ENCODE measurements at places on chromosomes 5 and 9. TPM values are rescaled to one million over a fixed set of nuclear protein-coding genes. Genes with fewer than 3 reads are reported as not detected.

The ELOVL7 gene
- 0.21 TPM for polyA plus RNA-seq

GRCh38 chr5:122076669-122077365 lies 1.2 kb downstream of the LOX start:
- peak; percentile 91 for DNase-seq

The STX17 gene
- polyA plus RNA-seq, result 11.2 TPM

DNA sequence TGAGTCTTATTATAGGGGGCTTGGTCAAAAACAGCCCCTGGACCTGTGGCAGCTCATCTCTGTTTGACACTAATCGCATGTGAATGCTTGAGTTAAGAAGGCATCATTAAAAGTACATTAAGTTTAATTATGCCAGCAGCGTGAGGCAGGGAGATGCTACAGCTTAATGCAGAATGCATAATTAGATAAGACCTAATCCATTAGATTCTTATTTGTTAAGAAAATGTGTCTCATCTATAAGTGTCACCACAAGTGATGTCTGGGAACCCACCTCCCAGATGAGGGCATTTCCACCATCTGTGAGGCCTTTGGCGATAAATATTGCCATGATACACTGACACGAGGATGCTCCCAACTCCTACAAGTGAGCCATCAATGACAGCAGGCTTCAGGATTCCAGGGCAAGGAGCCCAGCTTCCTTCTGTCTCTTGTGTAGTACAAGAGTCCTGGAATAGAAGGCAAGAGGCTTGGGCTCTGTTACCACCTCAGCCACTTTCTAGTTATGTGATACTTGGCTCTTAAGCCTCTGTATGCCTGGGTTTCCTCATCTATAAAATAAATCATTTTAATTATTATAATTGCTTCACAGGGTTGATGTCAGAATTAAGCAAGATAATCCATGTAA lies 202.7 kb downstream of the FAM114A2 start:
- DNase-seq, result no peak

GRCh38 chr9:108376140-108376539 lies 479.6 kb downstream of the ACTL7B start:
- DNase-seq, result no peak

DNA sequence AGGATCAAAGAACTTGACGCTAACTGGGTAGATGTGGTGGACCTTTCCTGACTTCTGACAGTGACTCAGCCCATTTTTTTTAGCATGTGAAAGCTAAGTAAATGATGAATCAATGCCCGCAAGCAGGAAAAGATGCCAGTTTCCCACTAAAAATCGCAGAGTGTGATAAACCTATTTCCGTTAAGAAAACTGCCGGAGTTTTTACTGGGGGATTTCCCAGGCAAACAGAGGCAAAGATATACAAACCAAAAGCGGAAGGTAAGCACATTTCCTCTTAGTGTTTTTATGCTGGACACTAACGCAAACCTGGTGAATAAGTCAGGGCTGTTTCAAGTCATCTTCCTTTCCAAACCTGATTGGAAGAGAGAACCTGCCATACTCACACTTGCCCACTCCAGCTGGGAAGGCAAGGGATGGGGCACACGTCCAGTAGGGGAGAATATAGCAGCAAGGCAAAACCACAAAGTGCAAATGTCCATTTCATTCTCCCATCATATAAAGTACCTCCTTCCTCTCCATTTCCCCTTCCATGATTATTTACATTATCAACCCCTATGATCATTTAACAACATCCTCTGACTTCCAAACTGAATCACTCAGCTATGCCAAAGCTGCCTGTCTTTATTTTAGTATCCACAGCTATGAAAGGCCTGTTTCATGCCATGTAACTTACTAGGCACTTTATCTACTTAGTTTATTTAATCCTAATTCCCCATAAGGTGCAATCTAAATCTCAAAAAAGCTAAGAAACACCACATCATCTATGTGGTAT lies 349.7 kb upstream of the RFX3 start:
- no peak for DNase-seq

DNA sequence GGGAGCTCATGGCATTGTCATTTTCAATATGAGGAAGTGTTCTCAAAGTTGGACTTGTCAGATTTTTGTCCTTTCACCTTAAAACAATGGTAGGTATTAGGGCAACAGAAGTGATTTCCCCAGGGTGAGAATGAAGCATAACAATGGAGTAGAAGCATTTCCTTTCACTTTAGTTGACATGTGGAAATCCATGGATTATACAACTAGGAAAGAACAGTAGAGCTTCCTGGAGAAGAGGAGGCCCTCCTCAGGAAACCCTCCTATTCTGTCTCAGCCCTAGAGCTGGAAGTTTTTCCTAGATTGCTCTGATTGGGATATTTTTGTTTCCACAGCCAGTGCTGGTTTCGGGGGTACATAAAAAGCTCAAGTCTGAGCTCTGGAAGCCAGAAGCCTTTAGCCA lies 13.8 kb upstream of the REEP2 start:
- no peak for DNase-seq

DNA sequence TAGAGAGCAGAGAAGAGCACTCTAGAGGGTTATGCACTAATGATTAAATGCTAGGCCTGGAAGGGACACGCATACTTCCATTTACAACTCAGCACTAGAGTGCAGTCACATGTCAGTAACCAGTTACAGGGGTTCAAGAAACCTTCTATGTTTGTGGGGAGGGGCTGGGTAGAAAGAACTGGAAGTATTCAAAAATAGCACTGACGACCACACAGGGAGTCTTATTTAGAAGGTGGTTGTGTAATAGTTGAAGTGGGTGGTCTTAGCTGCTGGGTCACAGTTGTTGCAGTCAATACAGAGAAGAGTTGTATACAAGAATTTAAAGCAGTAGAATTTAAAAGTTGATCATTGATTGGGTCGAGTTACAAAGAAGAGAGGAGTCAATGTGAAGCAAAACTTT lies 15.4 kb downstream of the AOPEP start:
- DNase-seq, result peak; percentile 30

DNA sequence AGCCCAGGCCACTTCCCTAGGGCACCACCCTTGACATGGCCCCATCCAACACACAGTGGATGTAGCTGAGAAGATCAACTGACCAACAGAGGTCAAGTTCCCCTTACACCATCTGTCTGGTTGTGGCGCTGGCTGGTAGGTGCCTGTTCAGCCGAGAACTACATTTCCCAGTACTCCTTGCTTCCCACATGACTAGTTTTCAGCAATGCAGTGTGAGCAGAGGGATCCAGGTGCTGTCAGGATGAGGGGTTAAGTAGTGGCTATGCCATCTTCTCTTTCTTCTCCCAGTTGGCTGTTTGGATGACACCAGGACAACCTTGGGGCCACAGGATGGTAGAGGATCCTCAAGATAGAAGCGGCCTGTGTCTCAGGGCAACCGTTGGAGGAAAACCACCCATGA lies 48.6 kb upstream of the SH3PXD2B start:
- DNase-seq, result no peak

- no peak for DNase-seq
Measured at GRCh38 chr5:35306716-35307365, 76.6 kb upstream of the PRLR start.

The KCNT1 gene
- 4.1 TPM for polyA plus RNA-seq

DNA sequence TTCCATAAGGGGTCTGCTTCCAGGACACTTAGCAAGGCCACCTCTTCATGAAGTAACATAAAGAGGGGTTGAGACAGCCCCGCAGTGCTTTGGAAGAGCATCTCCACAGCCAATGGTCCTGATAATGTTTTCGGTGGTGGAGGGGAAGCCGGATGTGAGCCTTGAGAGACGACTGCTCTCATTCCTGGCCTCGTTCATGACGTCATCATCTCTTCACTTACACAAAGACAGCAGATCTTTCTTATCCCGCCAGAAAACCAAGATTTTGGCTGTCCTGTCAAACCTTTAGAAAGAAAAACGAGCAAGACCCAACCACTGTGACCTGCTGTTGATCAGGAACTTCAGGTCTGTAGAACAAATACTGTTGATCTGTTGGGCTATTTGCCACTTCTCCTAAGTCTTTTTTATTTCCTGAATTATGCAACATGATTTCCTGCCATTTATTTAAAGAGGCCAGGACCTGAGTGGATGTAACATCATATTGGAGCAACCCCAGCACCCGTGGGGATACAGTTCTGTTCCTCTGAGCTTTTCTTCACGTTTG lies 89.0 kb upstream of the IRX2 start:
- peak; percentile 30 for DNase-seq

DNA sequence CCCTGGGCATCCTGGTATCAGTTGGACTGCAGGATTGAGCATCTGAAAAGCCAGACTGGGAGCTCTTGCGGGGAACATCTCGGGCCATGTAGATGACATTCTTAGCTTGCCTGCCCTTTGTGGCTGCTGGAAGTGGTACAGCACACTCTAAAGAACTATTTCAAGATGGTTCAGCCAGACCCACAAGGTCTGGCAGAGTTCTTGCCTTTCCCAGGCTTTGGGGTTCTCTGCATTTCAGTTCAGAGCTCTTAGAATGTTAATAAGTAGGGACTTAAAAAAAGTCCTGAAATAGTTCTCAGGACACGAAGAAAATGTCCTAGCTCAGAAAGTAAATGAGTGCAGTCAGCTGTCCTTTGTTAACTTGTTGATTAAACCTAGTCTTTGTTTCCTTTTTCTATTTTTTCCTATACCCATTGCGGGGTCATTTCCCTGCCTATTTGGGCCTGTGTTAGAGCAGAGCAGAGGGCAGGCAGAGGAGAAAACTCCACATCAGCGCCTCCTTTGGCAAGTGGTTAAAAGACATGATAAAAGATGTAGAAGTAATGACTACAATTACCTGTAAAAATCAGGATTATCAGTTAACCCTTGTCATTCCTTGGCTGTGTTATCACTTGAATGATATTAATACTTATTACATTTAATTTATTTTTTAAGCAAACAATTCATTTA lies 291.5 kb downstream of the ZSWIM6 start:
- DNase-seq, result no peak

The PCDHGC3 gene
- 115 TPM for polyA plus RNA-seq

DNA sequence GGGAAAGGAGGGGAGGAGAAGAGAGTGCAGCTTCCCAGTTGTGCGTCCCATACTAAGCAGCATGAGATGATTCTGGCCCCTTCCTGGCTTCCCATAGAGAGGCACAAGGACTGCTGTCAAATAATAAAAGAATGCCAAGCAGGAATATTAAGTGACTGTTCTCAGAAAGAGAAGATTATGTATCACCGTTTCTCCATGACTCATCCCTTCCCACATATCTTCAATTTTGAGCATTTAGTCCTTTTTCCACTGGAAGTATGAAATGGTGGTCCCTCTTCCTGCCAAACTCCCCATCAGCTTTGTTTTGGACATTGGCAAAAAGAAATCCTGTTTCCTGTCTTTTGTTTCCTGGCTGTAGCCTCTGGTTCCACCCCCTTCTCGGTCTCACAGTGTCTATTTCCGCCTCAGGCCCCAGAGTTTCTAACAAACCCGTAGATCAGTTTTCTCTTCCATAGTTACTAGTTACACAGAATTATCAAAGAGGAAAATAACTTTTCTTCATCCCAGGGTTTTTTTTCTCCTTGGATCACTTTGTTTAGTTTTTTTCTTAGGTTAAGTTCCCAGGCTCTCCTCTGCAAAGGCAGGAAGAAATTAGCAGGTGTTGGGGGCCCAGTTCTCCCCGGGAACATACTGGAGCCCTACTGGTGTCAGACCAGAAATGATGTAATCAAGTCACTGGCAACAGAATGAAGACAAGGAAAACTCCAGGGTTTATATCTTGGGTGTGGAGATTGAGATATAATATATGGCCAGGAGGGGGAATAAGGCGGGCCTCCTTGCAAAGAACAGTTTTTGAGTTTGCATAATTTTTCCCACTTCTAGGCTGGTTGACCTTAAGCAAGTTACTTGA lies 26.4 kb upstream of the ARHGAP26 start:
- DNase-seq, result peak; percentile 96

GRCh38 chr9:121368745-121369144 lies 1.3 kb downstream of the STOM start:
- DNase-seq, result no peak

The UBAC1 gene
- polyA plus RNA-seq, result 45.0 TPM

DNA sequence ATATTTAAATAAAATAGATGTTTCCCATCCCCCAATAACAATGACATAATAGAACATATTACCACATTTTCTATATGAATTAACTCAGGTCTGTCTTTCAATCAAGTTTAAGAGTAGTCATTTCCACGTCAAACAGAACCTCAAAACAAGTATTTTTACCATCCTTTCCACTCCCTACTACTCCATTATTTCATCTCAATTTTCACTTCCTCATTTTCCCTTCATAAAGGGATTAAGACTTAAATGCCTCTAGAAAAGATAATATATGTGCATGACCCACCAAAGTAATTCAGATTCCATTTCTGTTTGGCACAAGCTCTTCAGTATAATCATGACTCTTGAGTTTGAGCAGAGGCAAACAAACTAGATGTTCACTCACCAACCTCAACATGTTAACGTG lies 40.4 kb downstream of the ELOVL7 start:
- DNase-seq, result no peak

The IL5 gene
- not detected for polyA plus RNA-seq

- peak; percentile 76 for DNase-seq
Measured at GRCh38 chr5:124859027-124859426, 112.6 kb upstream of the ZNF608 start.

DNA sequence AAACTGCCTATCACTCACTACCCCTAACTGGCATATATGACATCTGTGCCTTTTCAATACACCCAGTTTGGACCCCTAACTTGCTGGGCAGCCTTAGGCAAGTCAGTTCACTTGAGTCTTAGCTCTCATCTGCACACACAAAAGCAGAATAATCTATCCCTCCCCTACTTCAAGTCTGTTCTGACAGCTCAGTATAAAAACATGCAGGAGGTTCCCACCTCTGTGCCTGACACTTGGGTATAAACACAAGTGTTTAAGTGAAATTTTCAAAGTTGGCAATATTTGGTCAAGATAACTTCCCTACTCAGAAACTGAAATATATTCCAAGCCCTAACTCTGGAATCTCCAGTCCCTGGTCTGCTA lies 12.6 kb downstream of the HNRNPH1 start:
- DNase-seq, result no peak

The ORM2 gene
- 0.36 TPM for polyA plus RNA-seq

GRCh38 chr9:85428230-85428629 lies 313.5 kb downstream of the AGTPBP1 start:
- no peak for DNase-seq

The CTXN3 gene
- polyA plus RNA-seq, result 2.4 TPM

The MAN1B1 gene
- polyA plus RNA-seq, result 43.0 TPM

DNA sequence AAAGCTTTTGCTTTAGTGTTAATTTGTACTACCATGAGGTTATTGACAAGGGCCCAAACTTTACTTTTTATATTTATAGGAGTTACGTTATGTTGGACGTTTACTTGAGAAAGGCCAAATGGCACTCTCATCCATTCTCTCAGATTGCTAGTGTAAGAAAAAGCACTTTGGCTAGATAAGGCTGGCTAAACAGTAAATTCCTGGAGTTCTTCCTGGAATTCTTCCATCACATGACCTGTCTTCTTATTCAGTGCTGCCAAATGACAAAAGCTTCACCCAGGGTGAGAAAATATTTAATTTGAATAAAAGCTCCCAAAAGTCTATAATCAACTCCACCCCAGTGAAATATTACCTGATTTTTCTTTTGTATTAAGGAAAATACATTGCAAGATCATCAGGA lies 1568.9 kb upstream of the ACO1 start:
- peak; percentile 5 for DNase-seq
